SHP77 (cell line): ENCODE measurements at places on chromosomes 4 and X.

DNA sequence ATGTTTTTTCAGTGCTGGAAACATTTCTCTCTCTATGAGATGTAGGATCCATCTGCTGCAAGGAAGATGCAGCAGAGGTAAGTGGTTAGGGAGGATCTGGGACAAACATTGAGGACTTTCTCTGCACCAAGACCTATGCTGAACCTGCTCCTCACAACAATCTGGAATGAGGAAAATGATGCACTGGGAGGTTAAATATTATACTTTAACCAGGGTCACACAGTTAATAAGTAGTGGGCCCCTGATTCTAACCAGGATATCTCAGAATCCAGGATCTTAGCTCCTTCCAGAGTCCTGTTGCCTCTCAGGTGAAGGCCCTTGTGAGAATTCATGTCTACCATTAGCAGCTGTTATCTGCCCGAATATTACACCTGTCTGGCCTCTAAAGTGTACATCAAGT lies 7.0 kb downstream of the CXCL9 start:
- no peak for DNase-seq

DNA sequence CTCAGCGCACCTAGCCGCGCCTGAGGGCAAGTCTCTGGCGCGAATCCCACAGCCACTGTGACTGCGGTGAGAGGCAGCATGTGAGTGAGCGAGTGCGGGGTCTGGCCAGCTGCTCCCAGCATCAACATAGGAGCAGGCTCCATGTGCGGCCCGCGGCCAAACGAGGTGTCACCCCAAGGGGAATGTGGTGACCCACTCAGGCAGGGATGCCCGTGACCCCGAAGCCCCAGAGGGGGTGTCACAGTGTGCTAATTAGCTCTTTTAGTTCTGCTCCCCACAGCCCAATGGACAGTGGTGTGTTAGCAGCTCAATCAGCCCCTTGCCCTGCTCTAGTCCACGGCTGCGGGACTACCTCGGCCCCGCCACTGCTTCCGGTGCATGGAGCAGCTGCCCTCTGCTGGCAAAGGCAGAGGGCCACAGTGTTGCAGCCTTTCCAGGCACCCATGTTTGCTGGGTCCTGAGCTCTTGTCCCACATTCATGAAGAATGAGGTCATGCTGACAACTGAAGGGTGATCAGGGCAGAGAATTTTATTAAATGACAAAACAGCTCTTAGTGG lies 61.4 kb downstream of the AGA start:
- no peak for DNase-seq

DNA sequence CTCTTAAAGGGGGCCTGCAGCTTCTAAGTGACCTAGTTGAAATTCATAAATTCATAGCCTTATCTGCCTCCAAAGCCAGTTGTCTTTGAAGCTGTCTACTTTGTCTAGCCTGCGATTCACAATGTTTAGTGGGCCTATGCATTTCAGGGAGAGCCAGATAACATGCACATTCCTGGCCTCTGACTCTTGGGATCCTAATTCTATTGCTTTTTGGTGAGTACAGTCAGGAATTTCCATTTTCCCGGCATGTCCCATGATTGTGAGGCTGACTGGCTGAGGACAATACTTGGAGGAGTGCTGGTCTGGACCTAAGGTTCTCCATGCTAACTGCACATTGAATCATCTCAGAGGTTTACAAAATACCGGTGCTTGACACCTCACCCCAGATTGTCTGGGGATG lies 155.0 kb downstream of the MSL3 start:
- no peak for DNase-seq

DNA sequence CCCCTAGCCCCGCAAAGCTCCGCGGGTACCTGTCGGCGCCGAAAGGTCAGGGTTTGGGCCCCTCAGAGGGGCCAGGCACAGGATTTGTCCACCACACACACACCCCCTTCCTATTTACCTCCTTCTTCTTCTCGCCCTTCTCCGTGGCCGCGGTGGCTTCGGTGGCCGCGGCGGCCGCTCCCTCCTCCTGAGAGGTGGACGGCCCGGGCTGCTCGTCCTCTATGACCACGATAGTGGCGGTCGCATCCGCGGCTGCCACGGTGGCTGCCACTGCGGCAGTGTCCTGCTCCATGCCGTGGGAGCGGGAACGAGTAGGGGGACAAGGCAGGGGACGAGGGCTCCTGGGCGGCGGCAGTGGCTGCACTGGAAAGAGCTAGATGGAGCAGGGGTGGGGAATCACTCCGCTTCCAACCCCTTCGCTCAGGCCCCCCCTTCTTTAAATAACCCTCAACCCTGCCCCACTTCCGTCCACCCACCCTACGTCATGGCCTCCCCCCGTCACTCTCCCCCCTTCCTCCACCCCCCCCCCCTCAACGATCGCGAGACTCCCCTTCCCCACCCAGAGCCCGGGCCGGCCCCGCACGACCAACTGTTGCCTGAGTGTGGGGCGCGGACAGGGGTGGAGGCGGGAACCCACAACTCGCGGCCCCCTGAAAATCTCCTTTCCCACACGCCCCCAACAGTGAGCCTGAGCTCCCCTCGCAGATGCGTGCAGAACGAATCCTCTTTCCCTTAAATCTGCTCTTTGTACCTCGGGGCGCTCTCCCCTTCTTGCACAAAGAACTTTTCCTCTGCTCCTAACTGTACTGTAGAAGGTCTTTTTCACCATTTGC lies at the start of gene SMARCA1:
Gene SMARCA1 (minus strand): TSS at position 412 of the 833 bp plus-strand sequence. CDS start 120 bp downstream, at position 292.
- DNase-seq, result peak; percentile 7

DNA sequence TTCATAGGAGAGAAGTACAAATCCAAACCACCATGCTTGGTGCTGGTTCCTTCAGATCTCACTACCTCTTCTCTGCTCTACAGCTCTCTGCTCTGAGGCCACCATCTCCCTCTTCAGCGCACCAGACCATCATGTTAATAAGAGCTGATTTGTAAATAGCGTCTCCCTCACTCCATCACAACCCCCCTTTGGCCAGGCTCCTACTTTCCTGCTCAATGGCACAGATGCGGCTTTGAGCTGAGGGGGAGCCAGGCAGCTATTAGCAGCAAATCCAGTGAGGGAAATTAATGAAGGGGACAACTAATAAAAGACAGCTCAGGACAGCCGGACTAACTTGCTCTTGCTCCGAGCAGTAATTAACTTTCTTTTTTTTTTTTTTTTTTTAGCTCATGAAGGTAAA lies 13.1 kb downstream of the NEUROG2 start:
- DNase-seq, result no peak

DNA sequence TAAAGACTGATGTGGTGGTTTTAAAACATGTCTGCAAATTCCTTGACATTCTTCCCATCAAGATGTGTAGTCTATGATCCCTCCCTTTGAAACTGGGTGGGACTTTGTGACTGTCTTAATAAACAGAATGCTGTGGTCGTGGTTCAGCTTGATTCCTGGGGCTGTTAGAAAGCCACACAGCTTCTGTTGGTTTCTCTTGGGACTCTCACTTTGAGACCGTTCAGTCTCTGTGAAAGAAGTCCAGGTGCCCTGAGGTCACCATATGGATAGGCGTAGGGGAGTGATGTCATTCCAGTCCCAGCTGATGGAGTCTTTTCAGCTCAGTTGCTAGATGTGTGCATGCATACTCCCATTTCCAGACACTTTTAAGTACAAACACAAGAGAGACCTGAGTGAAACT lies 216.6 kb downstream of the KDR start:
- no peak for DNase-seq

DNA sequence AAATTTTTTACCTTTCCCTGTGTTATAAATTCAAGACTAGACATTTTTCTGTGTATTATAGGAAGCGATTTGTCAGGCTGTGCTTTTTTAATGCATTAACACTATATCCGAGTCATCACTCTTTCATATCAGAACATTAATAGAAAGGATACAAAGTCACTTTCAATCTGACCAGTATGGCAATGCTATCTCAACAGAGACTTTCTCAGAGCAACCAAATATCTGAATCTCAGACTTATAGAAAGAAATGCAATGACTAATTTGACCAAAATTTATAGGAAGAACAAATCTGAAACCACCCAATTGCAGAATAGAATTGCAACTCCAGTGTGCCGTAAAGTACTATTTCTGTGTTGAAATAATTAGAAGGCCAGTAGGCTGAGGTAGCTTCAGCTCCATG lies 473 bp upstream of the TKTL2 start:
- DNase-seq, result no peak
